ENCODE measurements at places on chromosomes 3 and 15.

DNA sequence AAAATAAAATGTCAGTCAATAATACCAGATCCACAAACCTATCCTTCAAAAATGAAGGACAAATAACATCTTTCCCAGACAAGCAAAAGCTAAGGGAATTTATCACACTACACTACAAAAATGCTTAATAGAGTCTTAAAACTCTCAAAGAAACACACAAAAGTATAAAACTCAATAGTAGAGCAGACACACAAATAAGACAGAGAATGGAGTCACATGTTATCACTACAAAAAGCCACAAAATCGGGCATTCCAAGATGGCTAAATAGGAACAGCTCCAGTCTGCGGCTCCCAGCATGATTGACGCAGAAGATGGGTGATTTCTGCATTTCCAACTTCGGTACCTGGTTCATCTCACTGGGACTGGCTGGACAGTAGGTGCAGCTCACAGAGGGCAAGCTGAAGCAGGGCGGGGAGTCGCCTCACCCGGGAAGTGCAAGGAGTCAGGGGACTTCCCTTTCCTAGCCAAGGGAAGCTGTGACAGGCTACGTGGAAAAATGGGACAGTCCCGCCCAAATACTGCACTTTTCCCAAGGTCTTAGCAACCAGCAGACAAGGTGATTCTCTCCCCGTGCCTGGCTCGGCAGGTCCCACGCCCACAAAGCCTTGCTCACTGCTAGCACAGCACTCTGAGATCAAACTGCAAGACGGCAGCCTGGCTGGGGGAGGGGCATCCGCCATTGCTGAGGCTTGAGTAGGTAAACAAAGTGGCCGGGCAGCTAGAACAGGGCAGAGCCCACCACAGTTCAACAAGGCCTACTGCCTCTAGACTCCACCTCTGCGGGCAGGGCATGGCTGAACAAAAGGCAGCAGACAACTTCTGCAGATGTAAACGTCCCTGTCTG lies 46.3 kb downstream of the SENP7 start:
- peak; percentile 70 for DNase-seq

DNA sequence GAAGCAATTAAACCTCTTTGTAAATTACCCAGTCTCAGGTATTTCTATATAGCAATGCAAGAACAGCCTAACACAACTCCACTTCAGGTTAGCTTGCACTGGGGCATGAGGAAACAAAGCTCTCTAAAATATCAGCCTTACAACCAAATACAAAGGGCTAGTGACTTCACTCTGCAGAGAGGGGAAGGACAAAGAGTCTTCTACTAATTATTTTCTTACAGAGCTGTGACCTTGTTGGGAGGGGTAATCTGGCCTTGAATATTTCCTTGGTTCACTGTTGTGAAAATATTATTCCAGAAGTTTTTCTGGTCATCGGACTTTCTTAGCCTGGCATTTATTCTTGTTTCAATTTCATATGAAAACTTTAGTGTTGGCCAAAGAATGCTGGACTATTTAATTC lies 334.4 kb upstream of the CTNNB1 start:
- no peak for DNase-seq

- DNase-seq: no peak
Observed at GRCh38 chr3:131892331-131892730, 142.5 kb downstream of the CPNE4 start.

- no peak for DNase-seq
Observed at GRCh38 chr15:55514414-55514850, 6.4 kb upstream of the DNAAF4 start.

DNA sequence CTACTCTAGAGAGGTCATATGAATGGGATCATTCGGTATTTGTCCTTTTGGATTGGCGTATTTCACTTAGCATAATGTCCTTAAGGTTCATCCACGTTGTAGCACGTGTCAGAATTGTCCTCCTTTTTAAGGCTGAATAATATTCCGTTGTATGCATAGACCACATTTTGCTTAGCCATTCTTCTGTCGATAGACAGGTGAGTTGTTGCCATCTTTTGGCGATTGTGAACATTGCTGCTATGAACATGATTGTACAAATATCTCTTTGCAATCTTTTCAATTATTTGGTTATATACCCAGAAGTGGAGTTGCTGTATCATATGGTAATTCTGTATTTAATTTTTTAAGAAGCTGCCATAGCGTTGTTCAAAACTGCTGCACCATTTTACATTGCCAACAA lies 52.4 kb upstream of the GOLGA8J start:
- DNase-seq: no peak

DNA sequence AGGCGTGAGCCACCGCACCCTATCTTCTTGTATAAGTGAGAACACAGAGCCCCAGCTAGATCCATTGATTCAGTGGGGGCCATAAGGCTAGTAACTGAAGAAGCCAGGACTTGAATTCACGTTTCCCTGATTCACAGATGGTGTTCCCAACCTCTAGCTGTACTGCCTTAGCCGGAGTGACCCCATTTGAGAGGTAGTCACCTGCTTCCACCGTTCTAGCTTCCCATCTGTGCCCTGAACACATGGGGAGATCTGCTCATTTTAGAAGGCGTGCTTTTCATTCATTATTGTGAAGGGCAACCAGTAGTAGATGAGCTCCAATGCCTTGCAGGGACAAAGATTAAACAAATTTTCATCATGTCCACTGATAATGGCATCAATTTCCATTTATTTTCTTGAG lies 365.7 kb upstream of the TPM1 start:
- no peak for DNase-seq

GRCh38 chr15:43529141-43529540 lies 11.7 kb downstream of the MAP1A start:
- DNase-seq: no peak

DNA sequence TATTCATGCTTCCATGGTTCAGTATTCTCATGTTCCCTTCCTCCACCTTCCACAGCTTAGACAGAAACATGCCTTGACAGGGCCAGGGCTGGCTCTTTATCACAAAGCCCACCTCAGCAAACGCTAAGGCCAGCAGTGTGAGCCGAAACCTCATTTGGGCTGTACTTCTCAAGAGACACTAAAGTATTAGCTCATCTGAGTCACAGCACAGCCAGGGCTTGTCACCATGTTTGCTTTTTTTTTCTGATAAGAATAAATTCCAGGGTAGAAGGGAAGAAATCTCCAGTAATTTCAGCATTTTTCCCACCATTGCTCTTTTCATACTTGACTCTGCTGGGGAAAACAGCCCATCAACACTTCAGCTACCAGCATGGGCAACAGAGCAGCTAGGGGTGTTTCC lies 95.4 kb downstream of the MYLK start:
- DNase-seq: no peak

DNA sequence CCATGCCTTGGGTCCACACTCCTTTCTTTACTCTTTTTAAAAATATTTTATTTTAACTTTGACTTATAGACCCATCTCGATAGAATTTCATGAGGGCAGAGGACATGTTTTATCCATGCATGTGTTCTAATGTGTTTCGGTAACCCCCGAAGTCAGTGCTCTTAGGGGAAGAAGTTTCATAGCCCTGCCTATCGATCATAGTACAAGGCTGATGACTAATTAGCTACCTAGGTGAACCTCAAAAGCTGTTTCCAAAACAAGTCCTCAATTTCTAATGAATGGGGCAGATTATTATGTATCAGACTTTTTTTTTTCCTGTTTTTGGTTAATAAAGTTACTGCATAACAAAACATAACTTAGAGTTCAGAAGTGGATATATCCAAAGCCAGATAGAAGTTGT lies 82.0 kb downstream of the MBNL1 start:
- no peak for DNase-seq

GRCh38 chr3:94654096-94654495 lies 591.2 kb downstream of the NSUN3 start:
- DNase-seq: no peak

DNA sequence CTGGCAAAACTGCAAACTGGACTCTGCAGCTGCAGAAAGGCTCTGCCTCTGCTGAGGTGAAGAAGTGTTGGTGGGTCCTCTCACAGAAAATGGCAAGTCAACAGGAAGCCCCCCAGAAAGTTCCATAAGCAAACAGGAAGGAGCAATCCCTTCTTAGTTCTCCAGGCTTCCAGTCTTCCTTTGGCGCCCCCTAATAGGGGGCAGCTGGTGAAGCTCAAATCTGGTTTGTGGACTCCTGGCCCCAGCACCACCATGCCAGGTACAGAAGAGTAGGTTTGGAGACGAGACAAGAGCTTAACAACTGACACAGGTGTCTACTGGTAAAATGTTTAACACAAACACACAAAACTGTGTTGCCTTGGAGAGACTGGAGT lies 35.5 kb downstream of the LEO1 start:
- no peak for DNase-seq

GRCh38 chr3:50415061-50415460 lies 55.7 kb upstream of the TMEM115 start:
- DNase-seq: no peak

DNA sequence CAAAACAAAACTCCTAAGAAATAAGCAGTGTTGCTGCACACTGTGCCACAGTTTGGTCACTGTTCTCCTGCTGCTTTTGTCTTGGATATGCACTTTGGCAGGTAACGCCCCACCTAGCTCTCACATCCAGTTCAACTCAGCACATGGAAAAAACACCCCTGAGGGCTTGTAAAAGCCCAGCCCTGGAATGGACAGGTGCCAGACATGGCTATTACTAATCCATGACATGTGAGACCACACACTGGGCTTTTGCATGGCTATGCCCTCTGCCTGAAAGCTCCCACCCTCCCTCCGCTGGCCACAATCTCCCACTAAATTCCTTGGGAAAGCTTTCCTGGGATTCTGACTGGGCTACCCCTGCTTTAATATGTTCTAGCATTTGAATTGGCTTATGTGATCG lies 24.7 kb upstream of the ZBED2 start:
- DNase-seq: no peak

- DNase-seq: no peak
Observed at GRCh38 chr15:65424683-65425082, 1.9 kb upstream of the IGDCC4 start.

DNA sequence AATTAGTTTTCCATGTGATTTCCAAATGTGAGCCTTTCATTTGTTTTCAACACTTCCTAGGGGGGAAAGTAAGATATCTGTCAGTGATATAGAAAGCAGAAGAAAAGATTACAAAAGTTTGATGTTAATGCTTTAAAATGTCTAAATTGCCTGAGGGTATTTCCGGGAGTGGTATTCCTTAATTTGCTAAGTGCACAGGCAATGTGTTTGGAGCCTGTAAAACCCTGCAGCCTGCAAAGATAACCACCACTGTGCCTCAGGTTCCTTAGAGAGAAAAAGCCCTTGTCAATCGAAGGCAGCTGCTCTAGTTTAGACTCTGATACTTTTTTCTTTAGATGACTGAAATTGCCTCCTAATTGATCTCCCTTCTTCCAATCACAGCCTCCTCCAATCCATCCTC lies 154.9 kb downstream of the SSR3 start:
- DNase-seq: no peak

DNA sequence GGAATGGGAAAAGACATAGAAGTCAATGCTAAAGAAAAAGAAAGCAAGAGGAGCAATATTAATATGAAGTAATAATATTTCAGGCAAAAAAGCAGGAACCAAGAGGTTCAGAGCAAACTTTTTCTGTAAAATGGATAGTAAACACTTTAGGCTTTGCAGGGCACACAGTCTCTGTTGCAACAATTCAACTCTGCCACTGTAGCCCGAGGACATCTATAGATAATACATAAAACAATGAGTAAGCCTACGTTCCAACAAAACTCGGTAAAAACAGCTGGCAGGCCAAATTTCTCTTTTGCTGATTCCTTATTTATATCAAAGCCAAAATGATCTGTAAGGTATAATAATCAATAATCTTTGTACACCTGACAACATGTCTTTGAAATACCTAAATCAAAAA lies 56.8 kb downstream of the SMAD6 start:
- no peak for DNase-seq

DNA sequence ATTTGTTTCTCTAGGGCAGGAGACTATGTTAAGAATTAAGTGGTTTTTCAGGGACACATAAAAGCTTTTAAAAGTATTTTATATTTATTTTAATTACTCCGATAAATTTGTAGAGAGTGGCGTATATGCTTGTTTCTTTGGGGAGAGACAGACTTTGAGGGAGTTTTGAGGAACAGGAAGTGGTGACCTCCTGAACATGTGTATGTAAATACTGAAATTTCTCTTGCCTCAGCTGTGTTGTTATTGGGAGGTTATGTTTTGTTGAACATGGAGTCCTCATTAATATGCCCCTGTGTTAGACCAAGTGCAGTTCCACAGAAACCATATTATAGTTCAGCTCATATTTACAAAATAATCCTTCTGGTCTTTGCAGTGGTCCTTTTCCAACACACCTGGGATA lies 41.8 kb upstream of the UTS2B start:
- DNase-seq: no peak

DNA sequence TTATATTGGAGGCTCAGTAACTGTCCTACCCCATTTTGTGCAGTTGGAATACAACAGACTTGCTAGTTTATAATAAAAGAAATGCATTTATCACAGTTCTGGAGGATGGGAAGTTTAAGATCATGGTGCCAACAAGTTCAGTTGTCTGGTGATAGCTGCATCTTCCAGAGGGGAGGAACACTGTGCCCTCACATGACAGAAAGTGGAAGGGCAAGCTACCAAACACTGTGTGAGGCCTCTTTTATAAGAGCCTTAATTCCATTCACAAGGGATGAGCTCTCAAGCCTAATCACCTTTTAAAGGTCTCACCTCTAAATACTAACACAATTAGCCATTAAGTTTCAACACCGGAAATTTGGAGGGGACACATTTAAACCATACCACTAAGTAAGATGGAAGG lies 1073.9 kb downstream of the PLOD2 start:
- DNase-seq: no peak

- DNase-seq: no peak
Observed at GRCh38 chr15:35499723-35500122, 46.2 kb downstream of the DPH6 start.

DNA sequence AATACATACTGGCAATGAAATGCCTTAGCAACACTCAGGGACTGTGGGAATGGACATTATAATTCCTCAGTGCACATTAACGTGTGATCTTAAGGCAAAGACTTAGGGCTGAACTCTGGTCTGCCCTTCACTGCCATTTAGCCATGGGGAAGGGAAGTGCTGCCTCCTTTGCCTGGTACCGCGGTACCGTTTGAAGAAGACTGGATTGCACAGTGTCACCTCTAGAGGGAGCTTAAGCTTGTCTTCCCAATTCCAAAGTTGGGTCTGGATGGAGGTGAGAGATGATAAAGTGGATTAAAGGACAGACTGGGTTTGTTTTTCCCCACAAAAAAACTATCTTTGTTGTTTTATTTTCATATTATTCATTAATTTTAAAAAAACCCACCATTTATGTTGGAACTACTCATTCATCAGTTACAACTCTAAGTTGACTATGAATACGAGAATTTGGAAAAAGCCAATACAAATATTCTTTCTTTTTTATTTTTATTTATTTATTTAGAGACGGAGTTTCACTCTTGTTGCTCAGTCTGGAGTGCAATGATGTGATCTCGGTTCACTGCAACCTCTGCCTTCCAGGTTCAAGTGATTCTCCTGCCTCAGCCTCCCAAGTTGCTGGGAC lies 60.0 kb upstream of the SYN2 start:
- no peak for DNase-seq

- DNase-seq: no peak
Observed at GRCh38 chr3:138114988-138115971, at the start of gene DZIP1L. DZIP1L (minus strand) TSS chr3:138115608; CDS start chr3:138103971, 11,637 bp downstream.

DNA sequence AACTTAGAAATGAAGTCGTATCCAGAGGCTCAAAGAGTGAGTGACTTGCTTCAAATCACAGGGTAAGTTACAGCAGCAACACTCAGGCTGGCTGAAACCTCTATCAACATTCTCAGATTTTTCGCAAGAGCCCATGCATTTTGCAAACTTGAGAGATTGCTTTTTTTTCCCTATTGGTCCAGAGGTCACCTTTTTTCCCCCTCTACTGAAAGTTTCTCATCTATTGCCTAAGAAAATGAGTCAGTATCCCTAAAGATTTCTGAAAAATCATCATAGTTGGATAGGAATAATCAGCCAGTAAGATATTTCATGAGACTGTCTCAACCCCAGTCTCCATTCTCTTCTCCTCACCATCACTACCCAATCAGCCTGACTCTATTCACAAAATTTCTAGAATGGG lies 410.6 kb downstream of the FOXP1 start:
- no peak for DNase-seq

All from central memory CD4-positive, alpha-beta T cell (primary cell).